ENCODE measurements at places on chromosomes 12 and 14.

DNA sequence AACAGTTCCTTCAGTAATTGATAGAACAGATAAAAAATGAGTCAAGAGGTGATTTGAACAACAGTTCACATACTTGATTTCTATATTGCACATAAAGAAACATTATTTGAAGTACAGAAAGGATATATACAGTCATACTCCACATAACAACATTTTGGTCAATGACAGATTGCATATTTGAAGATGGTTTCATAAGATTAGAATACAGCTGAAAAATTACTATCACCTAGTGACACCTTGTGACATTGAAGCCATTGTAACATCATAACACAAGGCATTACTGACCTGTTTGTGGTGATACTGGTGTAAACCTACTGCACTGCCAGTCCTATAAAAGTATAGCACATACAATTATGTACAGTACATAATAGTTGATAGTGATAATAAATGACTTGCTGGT lies 43.1 kb upstream of the ABCC9 start:
- no peak for DNase-seq

GRCh38 chr14:61482348-61483206 lies 161.2 kb downstream of the PRKCH start:
- no peak for DNase-seq

- DNase-seq, result peak; percentile 14
Measured at GRCh38 chr14:92259613-92260357, 63.2 kb upstream of the SLC24A4 start.

DNA sequence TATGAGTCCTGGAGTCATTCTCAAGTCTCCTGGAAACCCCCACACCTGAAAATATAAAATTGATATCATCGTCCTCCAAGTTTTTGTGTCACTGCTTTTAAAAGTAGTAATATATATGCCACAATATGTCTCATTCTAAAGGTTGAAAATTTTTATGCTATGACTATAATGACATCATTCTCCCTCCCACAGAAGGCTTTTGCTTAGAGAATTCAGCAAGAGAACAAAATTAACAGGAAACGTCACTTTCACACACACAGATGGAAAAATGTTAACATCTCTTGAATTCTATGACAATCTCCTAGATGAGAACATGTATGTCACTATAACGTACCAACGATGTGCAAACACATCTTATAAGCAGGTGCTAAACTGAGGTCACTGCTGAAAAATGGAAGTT lies 498.3 kb downstream of the FOXG1 start:
- no peak for DNase-seq

GRCh38 chr12:110373962-110374611 lies 29.4 kb downstream of the ANAPC7 start:
- DNase-seq, result no peak

GRCh38 chr12:84136862-84137367 lies 775.7 kb downstream of the SLC6A15 start:
- no peak for DNase-seq

DNA sequence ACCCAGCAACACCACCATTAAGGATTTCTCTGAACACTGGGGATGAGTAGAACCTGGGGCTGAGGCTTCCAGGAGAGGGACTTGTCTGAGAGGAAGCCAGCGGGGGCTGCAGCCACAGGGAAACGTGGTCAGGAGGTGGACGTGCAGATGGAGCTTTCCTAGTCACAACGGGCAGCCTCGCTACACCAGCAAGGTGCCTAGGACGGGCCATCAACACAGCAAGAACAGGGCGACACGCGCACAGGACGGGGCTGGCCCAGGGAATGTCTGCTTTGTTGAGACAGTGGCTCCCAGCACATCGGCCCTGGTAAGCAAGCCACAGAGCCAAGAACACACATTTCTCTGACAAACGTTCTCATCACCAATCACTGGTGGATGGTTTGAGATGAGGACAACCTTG lies 25.3 kb downstream of the ANKLE2 start:
- no peak for DNase-seq

DNA sequence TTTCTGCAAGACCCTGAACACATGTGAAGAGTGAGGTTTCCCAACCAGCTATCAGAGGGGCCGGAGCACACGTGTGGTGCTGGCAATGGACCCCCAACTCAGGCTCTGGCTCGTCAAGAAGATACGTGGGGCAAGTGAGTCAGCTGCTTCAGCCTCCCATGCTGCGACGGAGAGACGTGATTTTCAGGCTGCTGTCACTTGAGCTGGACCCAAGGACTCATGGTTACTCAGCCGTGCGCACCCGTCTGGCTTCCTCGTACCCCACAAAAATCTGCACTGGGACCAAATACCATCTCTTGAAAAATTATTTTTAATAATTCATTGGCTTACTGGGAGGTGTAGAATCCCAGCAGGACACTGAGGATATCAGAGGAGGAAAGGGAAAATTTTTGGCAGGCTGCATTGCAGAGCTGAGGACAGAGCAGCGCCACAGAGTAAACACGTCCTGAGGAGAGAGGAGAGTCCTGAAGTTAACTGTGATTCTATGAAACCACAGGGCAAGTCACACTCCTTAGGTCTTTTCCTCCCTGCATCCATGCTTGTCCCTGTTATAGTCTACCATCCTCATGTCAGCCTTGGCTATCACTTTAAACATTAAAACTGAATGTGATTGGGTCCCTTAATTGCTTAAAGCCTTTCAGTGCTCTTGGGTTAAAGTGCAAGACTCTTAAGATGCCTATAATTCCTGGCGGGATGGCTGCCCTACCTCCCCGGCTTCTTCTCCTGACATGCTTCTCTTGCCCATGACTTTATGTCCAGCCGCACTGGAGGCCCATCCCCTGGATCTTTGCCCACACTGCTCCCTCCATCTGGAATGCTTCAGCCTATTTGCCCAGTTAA lies 95.3 kb upstream of the SLC35F4 start:
- no peak for DNase-seq

GRCh38 chr14:88194531-88194930 lies 128.5 kb downstream of the KCNK10 start:
- no peak for DNase-seq

GRCh38 chr12:27472604-27473003 lies 26.1 kb downstream of the SMCO2 start:
- no peak for DNase-seq

DNA sequence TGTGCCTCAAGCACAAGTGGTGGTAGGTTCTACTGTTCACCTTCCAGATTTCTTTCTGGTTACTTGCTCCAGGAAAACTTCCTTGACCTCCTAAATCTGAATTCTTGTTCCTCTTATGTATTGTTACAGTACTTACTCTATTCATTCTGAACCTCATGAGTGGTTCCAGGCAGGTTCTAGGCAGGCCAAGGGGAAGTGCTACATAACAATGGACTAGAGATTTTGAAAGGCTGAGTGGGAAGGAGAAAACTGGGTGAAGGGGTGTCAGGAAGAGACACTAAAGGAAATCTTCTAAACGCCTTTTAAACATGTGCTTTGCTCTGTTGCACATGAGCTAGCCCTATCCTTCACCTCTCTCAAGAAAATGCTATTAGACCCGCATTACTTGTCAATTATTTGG lies 1.6 kb downstream of the YARS2 start:
- no peak for DNase-seq

GRCh38 chr12:80154261-80154660 lies 54.9 kb downstream of the OTOGL start:
- no peak for DNase-seq

- no peak for DNase-seq
Measured at GRCh38 chr14:61125041-61125866, 144.2 kb downstream of the SLC38A6 start.

GRCh38 chr12:9910716-9911421 lies 21.3 kb downstream of the CLEC2A start:
- no peak for DNase-seq

- DNase-seq, result no peak
Measured at GRCh38 chr12:75721796-75722195, 210.4 kb upstream of the KRR1 start.

DNA sequence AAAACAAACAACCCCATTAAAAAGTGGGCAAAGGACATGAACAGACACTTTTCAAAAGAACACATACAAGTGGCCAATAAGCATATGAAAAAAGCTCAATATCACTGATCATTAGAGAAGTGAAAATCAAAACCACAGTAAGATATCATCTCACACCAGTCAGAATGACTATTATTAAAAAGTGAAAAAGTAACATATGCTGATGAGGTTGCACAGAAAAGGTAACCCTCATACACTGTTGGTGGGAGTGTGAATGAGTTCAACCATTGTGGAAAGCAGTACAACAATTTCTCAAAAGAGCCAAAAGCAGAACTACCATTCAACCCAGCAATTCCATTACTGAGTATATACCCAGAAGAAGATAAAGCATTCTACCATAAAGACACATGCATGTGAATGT lies 18.2 kb downstream of the PDE6H start:
- DNase-seq, result no peak

GRCh38 chr12:108605000-108605689 lies 7.3 kb upstream of the TMEM119 start:
- DNase-seq, result no peak

DNA sequence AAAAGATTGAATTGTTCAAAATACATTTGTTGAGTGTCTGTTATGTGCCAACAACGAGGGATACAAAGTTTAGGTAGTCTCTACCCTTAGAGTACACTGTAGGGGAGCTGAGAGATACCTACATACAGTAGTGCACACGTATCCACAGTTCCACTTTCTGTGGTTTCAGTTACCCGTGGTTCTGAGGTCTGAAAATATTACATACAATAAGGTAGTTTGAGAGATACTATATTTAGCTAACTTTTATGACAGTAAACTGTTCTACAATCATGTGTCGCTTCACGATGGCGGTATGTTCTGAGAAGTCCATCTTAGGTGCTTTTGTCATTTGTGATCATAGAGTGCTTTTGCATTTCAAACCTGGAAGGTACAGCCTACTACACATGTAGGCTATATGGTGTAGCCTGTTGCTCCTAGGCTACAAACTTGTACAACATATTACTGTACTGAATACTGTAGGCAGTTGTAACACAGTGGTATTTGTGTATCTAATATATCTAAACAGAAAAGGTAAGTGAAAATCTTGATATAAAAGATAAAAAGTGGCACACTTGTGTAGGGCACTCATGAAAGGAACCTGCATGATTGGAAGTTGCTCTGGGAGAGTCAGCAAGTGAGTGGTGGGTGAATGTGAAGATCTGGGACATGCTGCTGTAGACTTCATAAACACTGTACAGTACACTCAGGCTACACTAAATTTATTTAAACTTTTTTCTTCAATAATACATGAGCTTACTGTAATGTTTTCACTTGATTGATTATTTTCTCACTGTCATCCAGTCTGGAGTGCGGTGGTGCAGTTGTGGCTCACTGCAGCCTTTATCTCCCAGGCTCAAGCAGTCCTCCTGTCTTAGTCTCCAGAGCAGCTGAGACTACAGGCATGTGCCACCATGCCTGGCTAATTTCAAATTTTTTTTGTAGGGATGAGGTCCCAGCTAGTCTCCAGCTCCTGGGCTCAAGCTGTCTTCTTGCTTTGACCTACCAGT lies 4.0 kb downstream of the CPSF6 start:
- peak; percentile 36 for DNase-seq

DNA sequence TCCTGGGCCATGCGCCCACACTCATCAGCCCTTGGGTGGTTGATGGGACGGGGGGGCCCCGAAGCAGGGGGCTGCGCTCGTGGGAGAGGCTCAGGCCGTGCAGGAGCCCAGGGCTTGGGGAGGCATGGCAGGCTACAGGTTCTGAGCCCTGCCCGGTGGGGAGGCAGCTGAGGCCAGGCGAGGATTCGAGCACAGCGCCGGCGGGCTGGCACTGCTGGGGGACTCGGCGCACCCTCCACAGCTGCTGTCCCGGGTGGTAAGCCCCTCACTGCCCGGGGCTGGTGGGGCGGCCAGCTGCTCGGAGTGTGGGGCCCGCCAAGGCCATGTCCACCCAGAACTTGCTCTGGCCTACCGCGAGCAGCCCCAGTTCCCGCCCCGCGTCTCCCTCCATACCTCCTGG lies 295.8 kb upstream of the SEL1L start:
- DNase-seq, result no peak

GRCh38 chr12:6960593-6961277 lies 9.6 kb downstream of the PTPN6 start:
- peak; percentile 57 for DNase-seq

DNA sequence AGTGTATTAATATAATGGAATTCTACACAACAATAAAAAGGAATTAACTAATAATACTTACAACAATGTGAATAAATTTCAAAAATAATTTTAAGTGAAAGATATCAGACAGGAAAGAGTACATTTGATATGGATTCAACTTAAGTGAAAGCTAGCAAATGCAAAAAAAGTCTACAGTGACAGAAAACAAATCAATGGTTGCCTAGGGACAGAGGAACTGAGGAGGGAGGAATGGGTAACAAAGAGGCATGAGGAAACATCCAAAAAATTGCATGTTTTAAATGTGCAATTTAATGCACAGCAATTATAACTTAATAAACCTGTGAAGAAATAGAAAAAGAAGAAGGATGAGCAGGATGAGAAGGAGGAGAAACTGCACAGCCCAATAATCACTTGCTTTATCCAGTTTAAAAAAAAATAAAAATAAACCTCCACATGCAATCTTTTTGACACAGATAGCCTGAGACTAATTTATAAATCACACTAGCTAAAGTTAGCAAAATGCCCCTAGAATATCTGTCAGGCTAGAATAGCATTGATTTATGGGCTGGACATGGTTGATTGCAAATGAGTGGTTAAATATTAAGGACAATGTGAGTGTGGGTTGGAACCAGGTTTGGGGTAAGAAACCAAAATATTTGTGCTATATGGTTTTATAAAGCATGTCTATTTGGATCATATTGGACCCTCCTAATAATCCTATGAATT lies 1089.1 kb downstream of the TRHDE start:
- DNase-seq, result no peak

DNA sequence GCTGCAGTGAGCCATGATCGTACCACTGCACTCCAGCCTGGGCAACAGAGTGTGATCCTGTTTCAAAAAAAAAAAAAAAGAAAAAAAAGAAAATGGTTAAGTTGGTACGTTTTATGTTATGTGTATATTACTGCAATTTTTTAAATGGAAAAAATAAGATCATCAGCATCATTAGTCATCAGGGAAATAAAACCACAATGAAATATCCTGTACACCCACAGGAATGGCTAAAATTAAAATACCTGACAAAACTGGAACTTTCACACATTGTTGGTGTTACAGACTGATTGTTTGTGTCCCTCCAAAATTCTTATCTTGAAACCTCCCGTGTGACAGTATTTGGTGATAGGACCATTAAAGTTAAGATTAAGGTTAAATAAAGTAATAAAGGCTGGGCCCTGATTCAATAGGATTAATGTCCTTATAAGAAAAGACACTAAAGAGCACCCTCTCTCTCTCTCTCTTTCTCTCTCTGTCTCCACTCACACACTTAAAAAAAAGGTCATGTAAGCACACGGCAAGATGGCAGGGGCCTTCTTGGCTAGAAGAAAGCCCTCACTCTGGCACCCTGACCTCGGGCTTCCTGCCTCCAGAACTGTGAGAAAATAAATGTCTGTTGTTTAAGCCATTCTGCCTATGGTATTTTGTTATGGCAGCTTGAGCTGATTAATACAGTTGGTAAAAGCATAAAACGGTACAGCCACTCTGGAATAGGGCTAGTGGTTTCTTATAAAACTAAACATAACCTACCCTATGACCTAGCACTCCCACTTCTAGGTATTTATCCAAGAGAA lies 48.3 kb upstream of the ZFP36L1 start:
- no peak for DNase-seq
